AG08395 (cell line): ENCODE measurements at places on chromosomes 3 and 15.

- DNase-seq, result no peak
These were observed 174.5 kb downstream of the MEIS2 start for GRCh38 chr15:36925653-36926426.

DNA sequence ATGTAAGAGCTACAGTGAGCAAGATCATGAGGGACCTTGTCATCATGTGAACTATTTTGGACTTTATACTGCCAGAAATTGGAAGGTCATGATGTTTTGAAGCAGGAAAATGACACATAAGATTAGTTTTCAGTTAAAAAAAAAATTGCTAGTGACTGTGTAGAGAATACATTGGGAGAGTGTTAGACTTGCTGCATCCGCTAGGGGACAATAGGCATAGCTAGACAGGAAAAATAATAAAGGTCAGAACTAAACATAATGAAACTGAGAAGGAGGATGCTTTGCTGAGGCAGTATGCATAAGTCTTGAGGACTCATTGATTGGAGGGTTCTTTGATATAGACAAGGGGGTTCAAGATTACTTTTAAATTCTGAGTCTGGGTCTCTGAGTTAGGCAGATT, 275.8 kb upstream of the KCNH8 start:
- DNase-seq, result no peak

DNA sequence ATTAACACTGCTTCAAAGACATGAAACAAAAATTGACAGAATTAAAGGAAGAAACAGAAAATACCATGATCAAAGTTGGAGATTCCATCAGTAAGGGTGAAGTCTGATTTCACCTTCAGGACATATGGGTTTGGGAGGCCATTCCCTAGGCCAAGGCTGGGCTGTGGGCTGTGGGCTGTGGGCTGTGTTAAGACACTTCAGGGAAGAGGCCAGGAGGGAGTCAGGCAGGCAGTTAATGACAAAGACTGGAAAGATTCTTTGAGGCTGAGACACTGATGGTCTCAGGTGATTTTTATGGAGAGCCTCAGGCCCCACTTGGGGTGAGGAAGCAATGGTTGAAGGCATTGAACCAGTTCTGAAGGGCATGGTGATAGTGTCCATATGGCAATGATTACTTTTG, 57.5 kb downstream of the MAGEF1 start:
- no peak for DNase-seq

DNA sequence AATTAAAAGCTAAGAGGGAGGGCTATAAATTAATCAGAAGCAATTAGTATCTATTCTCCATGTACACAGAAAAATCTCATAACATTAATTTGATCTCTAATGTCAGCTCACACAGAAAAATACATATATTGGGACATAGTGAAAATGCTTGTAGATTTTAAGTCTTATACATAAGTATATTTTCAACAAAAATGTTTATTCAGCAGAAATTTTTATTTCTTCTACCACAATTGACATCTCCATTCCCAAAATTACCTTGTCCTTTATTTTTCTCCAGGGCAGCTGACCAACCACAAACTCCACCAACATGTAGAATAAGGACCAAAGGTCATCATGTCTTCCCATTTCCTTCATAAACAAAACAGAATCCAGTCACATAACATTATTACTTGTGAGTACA, 74.5 kb upstream of the CDAN1 start:
- DNase-seq, result no peak

GRCh38 chr15:72162569-72162968, 35.0 kb downstream of the GRAMD2A start:
- no peak for DNase-seq

GRCh38 chr3:184368586-184369183, 7.2 kb downstream of the POLR2H start:
- DNase-seq, result peak; percentile 72

DNA sequence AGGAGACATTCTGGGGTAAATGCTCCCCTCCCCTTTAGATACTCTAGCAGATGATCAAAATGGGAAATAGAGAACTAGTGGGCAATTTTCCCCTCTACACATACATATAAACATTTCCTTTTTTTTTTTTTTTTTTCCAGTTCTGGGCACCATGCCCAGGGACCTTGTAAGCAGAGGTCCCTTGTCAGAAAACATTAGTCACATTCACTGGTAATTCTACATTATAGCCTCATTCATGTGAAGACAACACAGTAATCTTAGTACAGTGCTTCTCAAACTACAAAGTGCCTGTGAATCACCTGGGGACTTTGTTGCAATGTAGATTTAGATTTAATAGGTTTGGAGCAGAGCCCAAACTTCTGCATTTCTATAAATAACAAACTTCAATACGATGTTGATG, 60.1 kb upstream of the ACTC1 start:
- DNase-seq, result peak; percentile 51

DNA sequence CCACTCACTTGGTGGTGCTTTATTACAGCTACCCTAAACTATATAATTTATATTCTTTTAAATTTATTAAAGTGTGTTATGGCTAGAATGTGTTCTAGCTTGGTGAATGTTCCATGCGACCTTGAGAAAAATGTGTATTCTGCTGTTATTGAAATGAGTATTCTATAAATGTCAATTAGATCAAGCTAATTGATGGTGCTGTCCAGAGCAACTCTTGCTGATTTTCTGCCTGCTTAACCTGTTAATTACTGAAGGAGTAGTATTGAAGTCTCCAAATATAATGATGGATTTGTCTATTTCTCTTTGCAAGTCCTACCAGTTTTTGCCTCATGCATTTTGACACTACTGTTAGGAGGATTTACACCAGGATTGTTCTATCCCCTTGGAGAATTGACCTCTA, 3.2 kb upstream of the TEX9 start:
- DNase-seq, result no peak

- DNase-seq, result no peak
These were observed 1150.6 kb downstream of the TBL1XR1 start for GRCh38 chr3:176046703-176047102.
